IPS DF 6.9 (cell line): ENCODE measurements at places on chromosomes 3 and 15.

GRCh38 chr3:193840111-193840641 lies 247.2 kb downstream of the OPA1 start:
- H3K36me3 ChIP-seq = no peaks in the 10 kb centered on the region
- H3K4me3 ChIP-seq = no peak overlapping the region
- no peaks in the 10 kb centered on the region for H3K4me1 ChIP-seq

- no peak overlapping the region for H3K27ac ChIP-seq
- no peak for DNase-seq
- H3K4me1 ChIP-seq = peaks cover 2% of the 10 kb centered on the region; the same call in 1 of the 2 replicates
Observed at GRCh38 chr3:115808816-115809215, 185.5 kb downstream of the GAP43 start.

DNA sequence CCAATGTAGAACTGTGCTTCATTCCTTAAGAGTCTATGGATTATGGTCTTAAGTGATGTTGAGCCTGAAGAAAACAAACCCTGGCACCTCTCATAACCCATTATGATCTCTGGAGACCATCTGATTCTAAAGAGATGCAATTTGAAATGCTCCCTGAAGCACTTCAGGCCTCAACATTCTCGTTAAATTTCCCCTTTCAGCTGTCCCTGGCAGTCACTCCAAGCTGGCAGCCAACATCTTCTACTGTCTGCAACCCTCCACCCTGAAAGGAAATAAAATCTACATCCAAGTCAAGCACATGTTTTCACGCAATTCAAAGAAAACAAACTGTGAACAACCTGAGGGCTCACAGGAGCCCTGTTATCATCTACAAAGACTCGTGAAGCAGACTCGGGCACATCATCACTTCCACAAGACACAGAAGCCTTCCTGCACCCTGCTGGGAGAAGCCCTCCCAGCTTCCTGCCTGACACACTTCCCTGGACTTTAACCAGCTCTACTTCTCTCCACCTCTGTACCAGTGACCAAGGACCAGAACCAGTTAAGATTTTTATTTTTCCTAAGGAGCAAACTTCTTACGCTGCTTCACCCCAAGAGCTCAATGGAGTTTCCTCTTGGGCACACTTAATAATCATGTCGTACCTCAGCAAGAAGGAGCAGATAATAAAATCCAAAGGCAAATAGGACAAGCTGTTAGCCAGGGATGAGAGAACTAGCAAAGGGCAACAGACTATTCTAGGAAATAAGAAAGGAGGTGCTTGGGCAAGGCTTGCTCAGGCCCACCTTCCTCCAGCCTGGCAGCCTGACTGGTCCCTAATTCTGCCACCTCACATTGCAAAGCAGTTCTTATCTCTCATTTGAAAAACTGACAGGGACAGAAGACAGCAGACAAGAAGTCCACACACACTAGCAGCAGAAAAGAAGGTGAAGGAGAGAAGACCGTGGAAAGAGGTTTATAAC lies 67.1 kb downstream of the MAGI1 start:
- no peaks in the 10 kb centered on the region for H3K36me3 ChIP-seq
- H3K4me3 ChIP-seq = no peak overlapping the region
- no peak overlapping the region for H3K27ac ChIP-seq
- peaks cover 4% of the 10 kb centered on the region; the same call in 1 of the 2 replicates for H3K4me1 ChIP-seq
- no peaks in the 10 kb centered on the region for H3K27me3 ChIP-seq
- no peak for DNase-seq

DNA sequence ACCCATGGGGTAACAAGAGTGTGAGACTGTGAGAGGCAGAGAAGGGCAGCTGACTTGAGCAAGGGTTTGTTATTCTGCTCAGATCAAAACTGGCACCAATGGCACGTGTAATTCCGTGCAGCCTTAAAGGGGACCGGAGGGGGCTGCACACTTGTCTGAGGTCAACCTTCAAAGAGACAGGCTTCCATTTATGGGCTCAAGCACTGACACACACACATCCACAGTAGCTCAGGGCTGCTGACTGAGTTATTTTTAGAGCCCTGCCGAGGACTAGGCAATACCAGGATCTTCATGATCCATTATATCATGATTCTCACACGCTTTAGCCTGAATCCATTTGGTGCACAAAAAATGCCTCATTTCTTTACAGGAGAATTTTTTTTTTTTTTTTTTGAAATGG lies 20.6 kb upstream of the SPTBN5 start:
- no peaks in the 10 kb centered on the region for H3K27me3 ChIP-seq
- peaks cover 21% of the 10 kb centered on the region for H3K36me3 ChIP-seq
- no peak overlapping the region for H3K27ac ChIP-seq
- no peaks in the 10 kb centered on the region for H3K4me1 ChIP-seq
- DNase-seq = no peak

- H3K4me1 ChIP-seq = 0 out of 2 replicates have a peak, but pooled peaks cover 2% of the 10 kb centered on the region
- H3K4me3 ChIP-seq = no peak overlapping the region
- no peaks in the 10 kb centered on the region for H3K27me3 ChIP-seq
- no peak overlapping the region for H3K27ac ChIP-seq
- no peaks in the 10 kb centered on the region for H3K36me3 ChIP-seq
Observed at GRCh38 chr3:150203273-150203672, 204.8 kb upstream of the TSC22D2 start.

DNA sequence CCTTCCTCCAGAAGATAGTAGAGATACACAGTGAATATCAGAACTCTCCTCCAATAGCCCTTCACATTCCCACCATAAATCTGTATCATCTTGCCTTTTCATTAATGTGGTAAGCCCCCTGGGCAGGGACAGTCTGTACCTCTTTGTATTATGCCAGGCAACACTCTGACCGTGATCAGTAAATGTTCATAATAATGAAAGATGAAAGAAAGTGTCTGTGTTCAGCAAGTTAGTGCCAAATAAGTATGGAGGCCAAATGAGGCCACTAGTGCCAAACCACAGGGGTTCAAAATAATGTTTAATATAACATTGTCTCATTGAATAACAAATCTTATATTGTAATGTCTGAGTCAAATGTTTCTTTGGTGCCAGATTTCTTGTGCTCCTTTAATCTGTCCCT lies 104.3 kb downstream of the CMSS1 start:
- no peak overlapping the region for H3K4me3 ChIP-seq
- no peak for DNase-seq
- no peaks in the 10 kb centered on the region for H3K27me3 ChIP-seq
- H3K27ac ChIP-seq = no peak overlapping the region

- no peaks in the 10 kb centered on the region for H3K27me3 ChIP-seq
- peaks cover 5% of the 10 kb centered on the region for H3K4me1 ChIP-seq
- no peaks in the 10 kb centered on the region for H3K36me3 ChIP-seq
- H3K4me3 ChIP-seq = no peak overlapping the region
- no peak for DNase-seq
- H3K27ac ChIP-seq = no peak overlapping the region
Observed at GRCh38 chr3:190012784-190013183, 107.9 kb downstream of the P3H2 start.
